ENCODE measurements at places on chromosomes 6 and 20.
A peak's percentile ranks its signal among the peaks of the same experiment; 100 is the strongest.

- DNase-seq: no peak
Observed at GRCh38 chr20:11972478-11972877, 54.8 kb downstream of the BTBD3 start.

- DNase-seq: no peak
Observed at GRCh38 chr6:153063936-153064335, 61.4 kb upstream of the MTRF1L start.

DNA sequence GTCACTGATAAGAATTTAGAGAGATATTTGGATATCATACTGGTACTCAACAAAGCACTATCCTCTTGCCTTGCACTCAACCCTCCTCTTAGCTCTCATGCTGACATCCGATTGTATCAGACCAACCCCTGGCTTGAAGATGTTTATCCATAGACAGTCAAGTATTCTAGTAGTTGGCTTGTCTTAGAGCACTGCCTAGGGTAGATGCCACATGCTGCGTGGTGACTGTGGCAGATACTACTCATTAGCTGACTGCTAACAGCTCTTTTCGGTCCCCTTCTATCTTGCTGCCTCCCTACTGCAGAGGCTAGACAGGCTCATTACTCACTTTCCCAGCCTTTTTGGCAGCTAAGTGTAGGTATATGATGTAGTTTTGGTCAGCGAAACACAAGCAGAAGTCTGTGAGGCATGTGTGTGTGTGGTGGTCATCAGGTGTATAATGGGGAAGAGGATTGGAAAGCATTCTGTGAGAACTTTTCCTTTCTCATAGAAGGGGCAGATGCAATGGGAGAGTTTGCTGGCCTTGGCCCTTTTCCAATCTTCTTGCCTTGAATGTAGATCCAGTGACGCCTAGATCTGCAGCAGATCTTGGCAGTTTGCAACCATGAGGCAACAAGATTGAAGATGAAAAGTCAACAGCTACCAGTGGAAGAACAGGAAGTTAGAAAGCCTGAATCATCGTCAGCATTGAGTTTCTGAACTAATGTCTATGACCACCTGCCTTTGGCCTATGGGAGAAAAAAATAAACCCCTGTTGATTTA lies 4.4 kb upstream of the IFNGR1 start:
- peak; percentile 29 for DNase-seq

GRCh38 chr6:28953039-28953584 lies 29.3 kb upstream of the TRIM27 start:
- peak; percentile 63 for DNase-seq

- DNase-seq: no peak
Observed at GRCh38 chr20:37562695-37563480, 35.2 kb upstream of the BLCAP start.

- no peak for DNase-seq
Observed at GRCh38 chr6:125481056-125481455, 179.3 kb upstream of the HDDC2 start.

- no peak for DNase-seq
Observed at GRCh38 chr6:54059683-54060082, 51.6 kb upstream of the MLIP start.

GRCh38 chr6:136517002-136517401 lies 33.2 kb downstream of the MAP7 start:
- DNase-seq: no peak

DNA sequence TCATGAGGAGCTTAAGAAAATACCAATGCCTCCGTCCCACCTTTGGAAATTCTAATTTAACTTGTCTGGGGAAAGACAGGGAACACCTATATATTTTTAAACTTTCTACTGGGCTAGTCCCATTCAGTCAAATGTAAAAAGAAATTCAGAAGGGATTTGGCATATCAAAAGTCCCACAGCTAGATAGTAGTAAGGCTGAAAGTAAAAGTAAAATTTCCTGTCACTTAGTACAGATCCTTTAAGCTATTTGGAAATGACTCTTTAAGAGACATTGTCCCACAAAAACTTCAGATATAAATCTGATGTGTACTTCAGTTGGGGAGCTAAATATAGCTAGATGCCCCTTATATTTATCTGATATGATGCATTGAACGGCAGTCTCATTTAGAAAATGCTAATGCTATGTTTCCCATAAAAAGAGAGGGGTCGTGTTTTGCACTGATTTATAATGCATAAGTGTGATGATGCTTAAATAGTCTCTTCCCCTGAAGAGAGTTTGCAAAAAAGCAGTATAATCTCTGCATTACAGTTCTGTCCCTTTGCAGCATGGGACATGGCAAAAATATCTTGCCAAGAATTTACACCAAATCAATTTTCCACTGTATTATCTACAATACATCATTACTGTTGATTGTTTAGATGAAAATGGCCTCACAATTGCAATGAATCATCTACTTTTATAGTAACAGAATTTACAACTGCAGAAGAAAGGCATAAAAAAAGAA lies 860.8 kb upstream of the MAP3K7 start:
- DNase-seq: no peak

GRCh38 chr6:115271434-115271833 lies 789.3 kb downstream of the FRK start:
- DNase-seq: no peak

DNA sequence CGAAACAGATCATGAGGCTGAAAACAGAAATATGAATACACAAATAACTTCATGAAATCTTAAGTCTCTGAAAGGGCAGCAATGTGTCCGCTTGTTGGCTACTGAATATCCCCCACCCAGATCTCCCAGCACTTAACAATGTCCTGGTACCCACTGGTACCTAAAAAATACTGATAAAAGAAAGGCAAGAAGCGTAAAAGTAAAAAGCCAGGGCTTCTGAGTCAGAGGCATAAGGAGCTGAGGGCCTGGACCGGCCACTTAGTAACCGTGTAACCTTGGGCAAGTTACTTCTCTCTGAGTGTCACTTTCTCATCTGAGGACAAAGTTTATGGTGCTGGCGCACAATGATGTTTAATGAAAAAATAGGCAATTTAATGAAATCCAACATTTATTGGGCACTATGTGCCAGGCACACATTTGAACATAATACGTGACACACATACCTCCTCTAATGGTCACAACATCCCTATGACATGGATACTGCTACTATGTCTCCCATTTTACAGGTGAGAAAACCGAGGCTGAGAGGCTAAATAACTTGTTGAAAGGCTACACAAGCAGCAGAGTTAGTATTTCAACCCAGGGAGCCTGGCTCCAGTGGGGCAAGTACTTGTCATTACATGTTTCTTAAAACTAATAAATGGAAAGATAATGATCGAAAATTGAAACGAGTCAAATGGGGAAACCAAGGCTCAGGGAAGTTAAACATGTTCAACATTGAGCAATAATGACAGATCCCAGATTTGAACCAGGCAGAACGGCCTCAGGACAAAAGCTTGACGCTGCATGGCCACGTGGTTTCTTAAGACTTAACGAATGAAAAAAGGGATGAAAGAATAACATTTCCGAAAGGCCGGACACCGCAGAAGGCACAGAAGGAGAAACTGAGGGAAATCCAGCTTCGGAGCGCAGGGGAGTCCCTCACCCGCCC lies 828 bp downstream of the TP53RK start:
- DNase-seq: peak; percentile 11

DNA sequence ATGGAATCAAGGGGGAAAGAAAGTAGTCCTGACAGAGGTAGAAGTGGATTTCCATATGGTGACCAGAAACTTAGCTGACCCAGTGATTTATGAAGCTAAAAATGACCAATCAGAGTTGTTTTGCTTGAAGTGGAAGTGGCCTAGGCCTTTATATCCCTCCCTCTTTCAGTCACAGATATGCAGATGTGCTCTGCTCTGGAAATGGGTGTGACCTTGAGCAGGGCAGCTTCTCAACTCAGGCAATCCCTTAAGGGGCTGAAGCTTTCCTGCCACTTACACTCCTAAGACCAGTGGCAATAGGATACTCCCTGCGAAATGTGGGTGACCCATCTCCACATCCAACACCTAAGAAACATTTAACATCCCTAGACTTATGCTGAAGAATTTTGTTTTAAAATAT lies 256.6 kb downstream of the EYS start:
- no peak for DNase-seq

DNA sequence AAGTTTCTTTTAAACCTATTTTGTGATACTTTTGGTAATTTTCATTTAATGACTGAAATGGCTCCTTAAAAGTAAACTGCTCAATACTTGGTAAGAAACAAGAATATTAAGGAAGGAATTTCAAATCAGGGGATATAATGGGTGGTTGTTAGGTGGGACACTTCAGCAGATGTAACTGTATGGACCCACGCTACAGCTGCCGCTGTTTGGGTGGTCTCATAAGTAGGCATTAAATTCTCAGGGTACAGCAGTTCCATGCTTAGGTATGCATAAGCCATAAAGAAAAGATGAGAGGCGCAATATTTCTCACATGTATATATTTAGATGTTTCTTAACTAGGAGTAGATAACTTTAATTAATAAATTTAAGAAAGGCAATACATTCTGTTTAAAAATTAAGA lies 35.0 kb downstream of the COL19A1 start:
- DNase-seq: no peak

- DNase-seq: no peak
Observed at GRCh38 chr20:50338479-50339391, 148.1 kb downstream of the CEBPB start.

DNA sequence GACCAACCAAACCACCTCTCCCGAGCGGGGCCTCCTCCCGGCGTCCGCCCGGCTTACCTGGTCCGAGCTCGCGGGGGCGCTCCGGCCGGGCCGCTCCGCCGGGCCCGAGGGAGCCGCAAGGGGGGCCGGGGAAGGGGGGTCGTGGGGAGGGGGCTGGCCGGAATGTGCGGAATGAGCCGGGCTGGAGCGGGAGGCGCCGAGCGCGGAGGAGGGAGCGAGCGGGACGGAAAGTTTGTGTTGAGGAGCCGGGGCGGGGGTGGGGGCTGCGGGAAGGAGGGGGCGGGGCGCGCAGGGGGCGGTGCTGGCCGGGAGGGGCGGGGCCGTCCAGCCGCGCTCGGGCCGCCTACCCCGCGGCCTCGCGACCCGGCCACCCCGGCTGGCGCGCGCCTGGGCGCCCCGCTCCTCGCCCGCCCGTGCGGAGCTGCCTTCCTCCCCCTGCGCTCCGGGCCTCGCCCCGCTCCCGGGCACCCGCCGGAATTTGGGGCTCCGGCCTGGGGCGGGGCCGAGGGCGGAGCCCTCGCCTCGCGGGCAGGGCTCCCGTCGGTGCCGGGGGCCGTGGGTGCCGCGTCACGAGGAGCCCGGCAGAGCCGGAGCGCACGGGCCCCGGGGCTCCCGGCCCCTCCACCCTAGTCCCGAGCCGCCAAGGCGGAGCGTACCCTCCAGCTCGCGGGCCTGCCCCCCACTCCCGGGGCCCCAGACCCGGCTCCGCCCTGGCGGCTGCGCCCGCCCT lies at the start of gene TEAD3:
TSS of gene TEAD3 (minus strand) at position 239 of the 730 bp plus-strand sequence.
- DNase-seq: peak; percentile 46

DNA sequence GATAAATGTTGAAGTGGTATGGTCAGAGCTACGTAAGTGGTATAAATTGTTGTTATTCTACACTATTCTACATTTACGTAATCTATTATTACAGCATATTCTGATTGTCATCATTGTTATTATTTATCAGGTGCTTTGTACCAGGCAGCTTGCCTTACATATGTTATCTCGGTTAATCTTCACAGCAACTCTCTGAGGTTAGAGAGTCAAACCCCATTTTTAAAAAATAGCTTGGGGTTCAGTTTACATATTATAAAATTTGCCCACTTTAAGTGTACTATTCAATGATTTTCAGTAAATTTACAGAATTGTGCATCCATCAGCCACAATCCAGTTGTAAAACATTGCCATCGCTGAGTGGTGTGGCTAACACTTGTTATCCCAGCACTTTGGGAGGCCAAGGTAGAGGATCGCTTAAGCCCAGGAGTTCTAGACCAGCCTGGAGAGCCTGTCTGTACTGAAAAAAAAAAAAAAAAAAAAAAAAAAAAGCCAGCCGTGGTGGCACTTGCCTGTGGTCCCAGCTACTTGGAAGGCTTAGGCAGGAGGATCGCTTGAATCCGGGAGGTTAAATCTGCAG lies 35.5 kb downstream of the PPP1R16B start:
- no peak for DNase-seq

DNA sequence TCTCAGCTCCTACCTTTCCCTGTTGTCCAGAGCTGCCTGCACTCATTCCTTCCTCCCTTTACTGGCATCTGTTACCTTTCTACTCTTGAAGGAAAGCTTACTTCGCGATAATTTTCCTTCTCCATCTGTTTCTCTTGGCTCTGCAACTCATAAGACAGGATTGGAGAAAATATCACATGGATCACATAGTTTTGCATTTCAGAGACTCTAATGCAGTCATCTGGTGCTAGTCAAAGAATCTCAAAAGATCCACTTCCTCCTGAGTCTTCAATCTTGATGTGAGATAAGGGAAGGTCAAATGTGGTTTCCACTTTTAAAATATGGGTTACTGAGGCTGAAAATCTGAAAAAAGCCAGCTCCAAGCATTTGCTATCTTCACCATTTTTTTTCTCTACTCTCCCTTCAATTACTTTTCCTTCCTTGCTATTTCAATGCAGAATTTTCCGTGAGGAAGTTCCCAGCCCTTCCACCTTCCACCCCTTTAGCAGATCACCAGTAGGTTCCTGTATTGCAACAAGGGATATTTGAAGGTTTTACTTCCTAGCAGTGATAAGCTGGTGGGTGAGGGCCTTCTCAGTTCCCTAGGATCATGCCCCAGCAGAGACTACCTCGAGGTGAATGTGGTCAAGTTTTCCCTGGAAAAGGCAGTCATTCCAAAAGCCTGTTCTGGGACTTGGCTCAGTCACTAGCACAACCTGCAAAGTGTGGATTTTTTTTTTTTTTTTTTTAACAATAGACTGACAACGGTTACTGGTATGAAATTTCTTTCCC lies 62.8 kb upstream of the LRRC1 start:
- DNase-seq: no peak

GRCh38 chr20:45056473-45057173 lies 44.3 kb downstream of the KCNS1 start:
- DNase-seq: no peak

GRCh38 chr20:24034820-24035219 lies 46.2 kb upstream of the GGTLC1 start:
- DNase-seq: peak; percentile 24

GRCh38 chr6:133396984-133397348 lies 155.8 kb downstream of the EYA4 start:
- no peak for DNase-seq

- DNase-seq: no peak
Observed at GRCh38 chr6:137148306-137149034, 25.0 kb downstream of the IL22RA2 start.

DNA sequence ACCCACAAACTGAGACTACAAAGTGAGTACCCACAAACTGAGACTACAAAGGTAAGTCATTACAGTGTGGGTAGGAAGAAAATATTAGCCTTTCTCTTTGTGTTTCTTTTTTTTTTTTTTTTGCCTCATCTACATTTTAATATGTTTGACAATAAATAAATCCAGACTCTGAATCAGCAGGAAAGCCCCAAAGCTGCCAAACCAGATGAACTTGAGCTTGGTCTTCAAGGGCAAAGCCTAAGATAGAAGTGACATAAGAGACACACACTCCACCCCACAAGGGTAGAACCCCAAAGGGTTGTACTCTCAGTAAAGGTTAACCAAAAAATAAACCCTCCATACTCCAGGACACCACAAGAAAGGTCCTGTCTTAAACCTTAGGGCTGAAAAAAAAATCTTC lies 326.8 kb upstream of the ARID1B start:
- DNase-seq: no peak

- DNase-seq: peak; percentile 97
Observed at GRCh38 chr6:128605961-128606360, 85.6 kb upstream of the PTPRK start.

Data from foreskin keratinocyte (primary cell).